ENCODE measurements at places on chromosomes 7 and 10.
A peak's percentile ranks its signal among the peaks of the same experiment; 100 is the strongest.

GRCh38 chr7:22357311-22358175 lies 589 bp upstream of the RAPGEF5 start:
- DNase-seq: no peak

DNA sequence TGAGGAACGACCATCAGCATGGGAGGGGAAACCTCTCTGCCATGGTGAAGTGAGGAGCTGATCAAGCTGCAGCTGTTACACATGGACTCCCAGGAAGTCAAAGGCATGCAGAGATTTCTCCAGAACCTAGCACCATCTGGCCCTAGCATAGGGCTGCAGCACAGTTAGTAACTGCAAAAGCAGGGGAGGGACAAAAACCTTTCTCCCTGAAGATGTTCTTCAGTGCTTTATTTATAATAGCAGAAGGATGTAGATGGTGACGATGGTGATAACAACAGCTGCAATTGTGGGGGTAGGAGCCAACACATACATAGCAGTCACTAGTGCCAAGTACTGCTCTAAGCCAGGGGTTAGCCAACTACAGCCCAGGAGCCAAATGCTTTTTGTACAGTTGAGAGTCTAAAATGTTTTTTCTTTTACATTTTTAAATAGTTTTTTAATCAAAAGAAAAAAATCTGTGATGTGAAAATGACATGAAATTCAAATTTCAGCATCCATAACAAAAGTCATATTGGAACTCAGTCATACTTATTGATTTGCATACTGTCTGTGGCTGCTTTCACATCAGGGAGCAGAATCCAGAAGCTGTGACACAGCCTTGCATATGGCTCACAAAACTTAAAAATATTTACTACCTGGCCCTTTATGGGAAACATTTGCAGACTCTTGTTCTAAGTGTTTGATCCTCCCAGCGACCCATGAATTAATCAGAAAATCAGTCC lies 299.5 kb downstream of the ELMO1 start:
- no peak for DNase-seq

DNA sequence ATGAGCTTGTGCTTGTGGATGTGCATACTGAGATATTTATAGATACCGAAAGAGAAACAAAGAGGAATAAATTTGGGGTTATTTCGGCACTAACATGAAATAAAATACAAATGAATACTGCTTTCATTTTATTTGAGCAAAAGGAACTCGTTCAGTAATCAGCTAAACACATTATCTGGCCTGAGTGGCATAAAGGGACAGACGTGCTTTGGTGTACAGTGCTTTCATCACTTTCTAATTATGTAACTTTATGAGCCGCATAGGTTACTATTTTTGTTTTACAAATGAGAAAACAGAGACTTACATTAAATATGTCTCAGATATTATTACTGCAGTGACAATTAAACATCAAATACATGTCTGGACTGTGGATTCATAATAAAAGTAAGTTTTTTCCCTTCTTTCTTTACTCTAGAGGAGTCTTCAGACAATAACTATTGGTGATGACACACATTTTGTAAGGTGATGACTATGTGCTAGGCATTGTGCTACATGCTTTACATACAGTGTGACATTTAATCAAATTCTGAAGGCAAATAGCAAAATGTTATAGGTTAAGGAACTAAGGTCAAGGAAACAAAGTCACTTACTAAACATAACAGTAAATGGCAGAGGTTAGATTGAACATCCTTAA lies 503.3 kb downstream of the SORCS1 start:
- no peak for DNase-seq

DNA sequence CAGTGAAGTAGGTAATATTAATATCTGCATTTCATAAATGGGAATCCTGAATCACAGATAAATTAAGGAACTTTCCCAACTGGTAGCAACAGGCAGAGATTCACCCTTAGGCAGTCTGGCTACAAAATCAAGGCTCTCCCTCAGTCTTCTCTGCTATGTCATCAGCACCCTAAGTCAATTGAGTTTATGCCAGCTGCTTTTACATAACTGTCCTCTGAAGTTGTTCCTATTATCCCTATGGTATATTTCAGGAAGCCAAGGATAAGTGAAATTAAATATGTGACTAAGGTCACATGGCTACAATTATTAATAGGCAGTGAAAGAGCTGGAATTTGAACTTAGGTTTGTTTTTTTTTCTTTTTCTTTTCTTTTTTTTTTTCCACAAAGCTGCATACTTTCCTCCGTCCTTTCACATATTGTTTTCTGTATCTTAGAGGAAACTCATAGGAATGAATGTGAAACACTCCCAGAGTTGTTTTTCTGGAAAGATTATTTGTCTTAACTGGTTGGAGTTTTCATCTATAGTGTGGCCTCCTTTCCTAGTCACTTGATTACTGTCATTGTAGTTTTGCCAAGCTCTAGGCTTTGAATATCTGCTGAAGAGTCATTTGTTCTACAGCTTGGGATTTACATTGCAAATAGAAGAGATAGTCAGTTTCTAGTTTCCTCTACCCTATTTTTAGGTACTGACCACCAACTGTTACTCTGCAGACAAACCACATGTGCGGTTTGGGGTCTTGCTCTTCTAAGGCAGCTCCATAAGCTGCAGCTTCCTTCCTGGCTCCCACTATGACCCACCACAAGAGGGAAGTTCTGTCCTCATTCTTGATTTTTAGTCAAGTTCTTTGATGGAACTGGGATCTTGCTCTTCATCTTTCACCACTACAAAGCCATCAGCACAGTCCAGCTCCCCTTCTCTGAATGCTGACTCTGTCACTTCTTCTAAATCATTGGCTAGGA lies 338.0 kb upstream of the KIAA1217 start:
- DNase-seq: no peak

DNA sequence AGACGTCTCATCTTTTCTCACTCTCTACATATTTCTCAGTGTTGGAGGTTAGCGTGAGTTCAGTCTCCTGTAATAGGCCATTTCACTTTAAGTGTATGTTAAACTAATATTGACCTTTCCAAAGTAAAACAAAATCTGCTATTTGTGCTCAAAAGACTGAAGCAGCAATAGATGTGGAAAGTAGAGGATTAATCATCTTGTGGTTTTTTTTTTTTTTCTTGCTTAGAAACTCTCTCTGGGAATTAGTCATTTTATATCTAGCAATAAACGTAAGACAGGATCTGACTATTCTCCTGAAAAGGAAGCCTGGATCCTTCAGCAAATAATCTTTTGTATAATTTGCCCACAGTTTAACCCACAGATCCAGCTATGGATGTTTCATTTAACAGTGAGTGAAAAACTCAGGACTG lies 81.7 kb downstream of the NRP1 start:
- no peak for DNase-seq

- DNase-seq: no peak
These were observed 526.6 kb upstream of the GHITM start for GRCh38 chr10:83612746-83613145.

GRCh38 chr10:109668154-109668665 lies 255.1 kb downstream of the XPNPEP1 start:
- no peak for DNase-seq

DNA sequence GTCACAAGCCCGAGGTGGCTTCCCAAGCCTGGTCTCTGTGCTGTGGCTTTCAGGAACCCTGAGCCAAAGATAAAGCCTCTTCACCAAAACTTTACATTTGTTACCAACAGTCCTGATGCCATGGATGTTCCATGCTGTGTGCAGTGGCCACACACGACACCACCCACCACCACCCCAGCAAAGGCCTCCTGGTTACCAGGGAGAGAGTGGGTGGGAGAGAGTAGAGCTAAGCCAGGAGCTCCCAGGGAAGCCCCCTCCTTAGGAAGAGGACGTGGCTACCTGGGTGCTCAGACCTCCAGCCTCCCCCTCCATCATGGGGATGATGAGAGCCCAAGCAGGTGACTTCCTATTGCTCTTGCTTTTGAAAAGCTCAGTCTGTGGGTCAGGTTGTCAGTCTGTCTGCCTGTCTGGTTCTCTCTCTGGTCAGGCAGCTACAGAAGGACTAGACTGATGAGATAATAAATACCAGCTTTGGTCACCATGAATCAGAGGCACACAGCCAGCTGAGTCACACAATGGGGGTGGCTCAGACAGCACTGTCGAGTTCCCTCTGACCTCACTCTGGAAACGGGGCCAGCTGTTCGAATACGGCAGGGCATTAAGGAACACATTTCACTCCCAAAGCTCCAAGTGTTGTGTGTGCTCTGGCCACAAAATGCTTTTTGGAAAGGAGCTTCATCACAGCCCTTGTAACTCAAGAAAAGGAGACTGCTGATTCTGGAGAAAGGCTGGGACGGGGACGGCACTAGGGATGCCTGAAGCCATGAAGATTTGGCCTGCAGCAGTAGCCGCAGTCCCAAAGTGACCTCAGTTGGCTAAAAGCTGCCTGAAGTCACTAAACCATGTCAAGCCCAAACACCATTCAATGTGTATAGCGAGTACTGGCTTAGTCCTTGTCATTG lies 166.0 kb downstream of the FANK1 start:
- no peak for DNase-seq

- DNase-seq: no peak
These were observed 138.9 kb upstream of the CDK13 start for GRCh38 chr7:39811161-39811614.

DNA sequence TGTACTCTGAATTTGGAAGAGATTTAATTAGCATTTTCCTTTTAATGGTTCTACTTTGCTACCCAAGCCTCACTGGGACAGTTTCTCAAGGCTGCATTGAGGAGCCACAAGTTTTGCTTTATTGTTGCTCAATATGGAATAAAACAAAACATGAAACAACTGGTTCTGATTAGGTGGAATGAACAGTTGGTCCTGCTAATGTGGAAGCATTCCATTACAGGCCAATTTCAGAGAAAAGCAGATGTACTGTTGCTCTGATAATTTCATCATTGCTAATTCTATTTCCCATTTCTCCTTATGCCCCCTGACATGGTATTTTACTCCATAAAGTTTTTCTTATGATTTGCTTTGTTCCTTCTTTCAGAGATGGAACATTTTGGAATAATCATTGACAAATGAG lies 66.0 kb upstream of the PAPSS2 start:
- no peak for DNase-seq

GRCh38 chr7:101688183-101688831 lies 59.2 kb upstream of the MYL10 start:
- DNase-seq: peak; percentile 75

DNA sequence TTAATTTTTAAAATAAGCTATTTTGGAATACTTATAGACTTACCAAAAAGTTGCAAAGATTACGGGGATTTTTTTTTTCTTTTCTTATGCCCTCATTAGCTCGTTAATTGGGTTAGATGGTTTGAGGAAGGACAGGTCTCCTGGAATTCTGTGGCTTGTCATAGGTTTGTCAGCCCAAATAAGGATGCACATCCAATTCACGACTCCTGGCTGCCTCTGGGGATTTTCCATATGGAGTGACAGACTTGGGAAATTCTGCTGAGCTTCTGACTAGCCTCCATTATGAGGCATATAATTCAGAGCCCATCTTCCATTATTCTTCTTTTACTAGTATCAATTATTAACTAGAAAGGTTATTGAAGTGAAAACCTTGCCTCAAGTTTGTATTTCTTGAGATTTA lies 102.1 kb downstream of the AUTS2 start:
- DNase-seq: no peak

- no peak for DNase-seq
These were observed 19.8 kb downstream of the ZNF467 start for GRCh38 chr7:149753375-149754233.

- DNase-seq: no peak
These were observed 3.7 kb upstream of the PMPCB start for GRCh38 chr7:103293526-103293925.

DNA sequence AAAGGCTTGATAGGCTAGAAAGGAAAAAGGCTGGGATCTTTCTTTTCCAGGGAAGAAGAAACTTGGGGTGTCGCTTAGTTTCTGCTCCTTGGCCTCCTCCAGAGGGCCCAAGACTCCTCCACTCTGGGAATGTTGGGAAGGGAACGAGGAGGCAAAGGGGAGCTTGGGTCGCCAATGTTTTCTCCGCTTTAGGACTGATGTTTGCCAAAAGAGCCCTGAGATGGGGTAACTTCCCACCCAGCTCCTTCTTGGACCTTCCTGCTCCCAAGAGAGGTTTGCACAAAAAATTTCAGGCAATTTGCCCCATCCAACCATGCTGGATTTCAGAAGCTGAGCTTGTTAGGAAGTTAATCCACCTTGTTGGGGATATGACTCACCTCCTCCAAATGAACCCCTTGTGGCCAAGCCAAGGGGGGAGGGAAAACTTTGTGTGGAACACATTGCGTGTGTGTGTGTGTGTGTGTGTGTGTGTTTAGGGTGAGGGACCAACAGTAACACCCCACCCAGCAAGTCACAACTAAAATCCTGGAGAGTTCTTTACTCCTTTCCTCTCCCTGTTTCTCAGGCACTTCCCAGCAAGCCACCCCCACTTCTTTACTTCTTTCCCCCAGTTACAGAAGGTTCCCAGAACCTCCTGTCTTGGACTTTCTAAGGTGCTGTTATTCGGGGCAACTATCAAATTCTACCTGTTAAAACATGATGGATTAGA lies 8.7 kb upstream of the HOXA2 start:
- DNase-seq: no peak

- no peak for DNase-seq
These were observed 231.8 kb downstream of the KCNMA1 start for GRCh38 chr10:77405771-77406241.

- DNase-seq: no peak
These were observed 127.1 kb upstream of the AOAH start for GRCh38 chr7:36851382-36851781.

DNA sequence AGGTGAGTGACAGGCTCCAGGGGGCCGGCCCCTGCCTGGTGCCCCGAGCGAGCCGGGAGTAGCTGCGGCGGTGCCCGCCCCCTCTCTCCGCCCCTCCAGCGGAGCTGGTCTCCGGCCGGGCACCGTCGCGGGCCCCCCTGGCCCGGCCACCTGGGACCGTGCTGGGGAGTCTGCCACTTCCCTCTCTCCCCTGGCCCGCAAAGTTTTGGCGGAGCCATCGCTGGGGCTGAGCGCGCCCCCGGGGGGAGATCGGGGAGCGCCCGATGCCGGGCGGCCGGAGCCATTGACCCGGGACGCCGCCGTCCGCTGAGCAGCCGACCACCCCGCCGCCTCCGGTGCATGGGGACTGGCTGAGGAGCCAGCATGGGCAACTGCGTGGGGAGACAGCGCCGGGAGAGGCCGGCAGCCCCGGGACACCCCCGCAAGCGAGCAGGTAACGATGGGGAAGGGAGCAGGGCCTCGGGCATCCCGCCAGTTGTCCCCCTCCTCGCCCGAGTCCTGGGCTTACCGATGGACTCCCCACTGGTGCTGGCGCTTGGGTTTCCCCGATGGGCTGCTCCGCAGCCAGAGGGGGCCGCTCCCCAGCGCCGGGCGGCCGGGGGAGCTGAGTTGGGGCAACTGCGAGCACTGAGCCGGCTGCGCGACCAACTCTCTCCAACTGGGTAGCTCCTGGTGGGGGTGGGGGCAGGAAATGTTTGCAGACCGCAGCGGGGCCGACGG lies at the start of gene UBTD1:
Gene UBTD1 (plus strand): TSS at position 84 of the 720 bp plus-strand sequence. CDS start 280 bp downstream, at position 364.
- DNase-seq: peak; percentile 18

- DNase-seq: no peak
These were observed 35.4 kb downstream of the TET1 start for GRCh38 chr10:68595513-68595912.
